Omental fat pad (tissue), 4 donors: ENCODE measurements at places on chromosomes 2 and 18. TPM values are rescaled to one million over a fixed set of nuclear protein-coding genes. Genes with fewer than 3 reads are reported as not detected.

DNA sequence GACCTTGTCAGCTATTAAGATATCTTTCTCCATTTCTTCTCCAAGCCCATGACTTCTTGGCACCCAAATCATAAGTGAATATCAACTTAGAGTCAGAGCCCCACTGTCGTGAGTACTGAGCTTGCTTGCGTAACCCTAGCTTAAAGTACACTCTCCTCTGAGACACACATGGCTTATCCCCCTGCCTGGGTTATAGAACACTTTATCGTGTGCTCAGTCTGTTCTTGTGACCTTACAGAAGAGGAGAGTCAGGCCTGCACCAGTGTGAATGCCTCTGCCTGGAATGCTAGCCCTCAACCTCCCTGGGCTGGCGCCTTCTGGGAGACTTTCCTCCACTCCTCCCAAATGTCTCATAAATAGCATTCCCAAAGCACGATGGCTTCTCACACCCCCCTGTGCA lies 79.3 kb downstream of the CEP192 start:
- DNase-seq: no peak

- DNase-seq: no peak
Observed at GRCh38 chr18:61964616-61965015, 71.8 kb upstream of the RNF152 start.

DNA sequence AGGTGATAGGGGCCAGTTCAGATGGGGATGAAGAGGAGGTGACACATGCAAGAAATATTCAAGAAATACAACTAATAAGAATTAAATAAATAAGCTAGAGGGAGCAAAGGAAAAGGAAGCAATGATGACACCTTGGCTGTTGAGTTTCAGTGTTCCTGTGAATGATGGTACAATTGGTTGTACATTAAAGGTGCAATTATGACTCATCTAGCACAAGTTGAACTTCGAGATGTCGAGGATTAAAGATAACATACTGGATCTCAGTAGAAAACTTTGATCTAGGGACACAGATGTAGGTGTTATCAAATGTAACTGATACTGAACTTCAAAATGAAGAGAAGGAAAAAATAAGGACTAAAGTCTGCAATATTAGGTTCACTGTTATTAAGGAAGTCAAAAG lies 760.6 kb upstream of the CHAC2 start:
- DNase-seq: no peak

GRCh38 chr2:86331384-86331783 lies 6.0 kb downstream of the REEP1 start:
- DNase-seq: no peak

- no peak for DNase-seq
Observed at GRCh38 chr2:43111788-43112554, 114.4 kb downstream of the ZFP36L2 start.

DNA sequence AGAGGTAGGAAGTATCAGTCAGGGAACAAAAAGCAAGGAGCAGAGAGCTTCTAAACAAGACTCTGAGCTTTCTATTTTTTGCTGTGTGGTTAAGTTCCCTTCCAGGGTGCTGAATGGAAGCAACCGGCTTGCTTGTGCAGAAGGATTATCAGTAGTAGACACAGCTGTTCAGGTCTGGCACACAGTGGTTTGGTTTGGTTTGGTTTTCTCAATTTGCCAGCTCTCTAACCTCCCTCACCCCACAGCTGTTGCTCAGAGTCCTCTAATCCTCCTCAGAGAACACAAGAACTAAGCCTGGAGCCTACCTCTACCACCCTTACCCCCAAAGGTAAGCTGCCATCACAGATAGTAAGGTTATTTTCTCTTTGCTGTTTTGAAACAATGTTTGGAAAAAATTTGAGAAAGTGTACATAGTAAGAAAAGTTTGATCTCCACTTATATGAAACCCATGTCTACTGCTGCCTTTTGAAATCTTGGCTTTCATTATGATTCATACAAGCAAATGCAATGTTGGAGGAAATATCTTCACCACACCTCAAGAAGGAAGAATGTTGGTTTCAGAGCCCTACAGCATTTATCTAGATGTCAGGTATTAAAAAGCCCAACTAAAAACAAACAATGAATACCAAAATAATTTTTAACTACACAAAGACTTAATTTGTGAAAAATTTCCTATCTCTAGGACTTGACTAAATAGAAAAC lies 255.3 kb downstream of the NR4A2 start:
- no peak for DNase-seq

Gene CXCR1
- 0.36 TPM for total RNA-seq

Gene SULT1C4
- total RNA-seq: 4.8 TPM

Gene INHBB
- 6.7 TPM for total RNA-seq
